ENCODE measurements at places on chromosomes 2 and 18.

- no peak for ATAC-seq
These were observed 58.7 kb downstream of the SPATS2L start for GRCh38 chr2:200365209-200365608.

GRCh38 chr18:63823516-63824219 lies 48.5 kb downstream of the SERPINB7 start:
- ATAC-seq, result no peak

GRCh38 chr2:14616342-14616741 lies 16.2 kb upstream of the LRATD1 start:
- ATAC-seq, result no peak

DNA sequence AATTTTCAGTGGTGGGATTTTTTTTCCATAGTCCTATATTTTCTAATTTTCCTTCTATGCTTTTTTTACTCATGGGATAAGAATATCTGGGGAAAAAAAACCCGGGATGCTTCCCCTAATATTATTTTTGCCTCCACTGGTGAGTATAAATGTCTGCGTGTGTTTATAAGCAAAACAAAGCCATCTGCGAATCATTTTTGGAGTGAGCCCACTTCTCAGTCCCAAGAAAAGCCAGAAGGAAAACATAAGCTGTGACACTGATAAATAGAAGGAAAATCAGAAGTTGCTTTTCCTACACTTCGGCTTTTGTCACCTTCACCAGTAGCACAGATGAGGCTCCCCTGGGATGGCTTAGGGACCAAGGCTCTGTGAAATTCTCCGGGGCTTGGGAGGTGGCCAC lies 134.7 kb upstream of the PID1 start:
- no peak for ATAC-seq

DNA sequence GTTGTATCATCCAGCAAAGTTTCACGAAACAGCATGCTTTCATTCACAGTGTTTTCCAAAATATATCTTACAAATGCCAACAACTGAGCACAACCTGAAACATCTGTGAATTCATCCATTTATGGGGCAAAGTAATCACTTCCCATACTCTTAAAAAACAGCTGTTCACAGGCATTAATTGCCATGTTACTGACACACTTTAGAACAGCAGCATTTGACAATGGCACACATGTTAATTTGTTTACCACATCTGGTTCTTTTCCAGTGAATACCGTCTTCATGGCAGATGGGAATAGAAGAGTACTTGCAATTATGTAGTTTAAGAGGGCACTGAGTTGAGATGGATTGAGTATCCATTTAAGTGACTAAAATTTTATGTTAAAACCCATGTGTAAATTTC lies 347.4 kb upstream of the LRP1B start:
- no peak for ATAC-seq

DNA sequence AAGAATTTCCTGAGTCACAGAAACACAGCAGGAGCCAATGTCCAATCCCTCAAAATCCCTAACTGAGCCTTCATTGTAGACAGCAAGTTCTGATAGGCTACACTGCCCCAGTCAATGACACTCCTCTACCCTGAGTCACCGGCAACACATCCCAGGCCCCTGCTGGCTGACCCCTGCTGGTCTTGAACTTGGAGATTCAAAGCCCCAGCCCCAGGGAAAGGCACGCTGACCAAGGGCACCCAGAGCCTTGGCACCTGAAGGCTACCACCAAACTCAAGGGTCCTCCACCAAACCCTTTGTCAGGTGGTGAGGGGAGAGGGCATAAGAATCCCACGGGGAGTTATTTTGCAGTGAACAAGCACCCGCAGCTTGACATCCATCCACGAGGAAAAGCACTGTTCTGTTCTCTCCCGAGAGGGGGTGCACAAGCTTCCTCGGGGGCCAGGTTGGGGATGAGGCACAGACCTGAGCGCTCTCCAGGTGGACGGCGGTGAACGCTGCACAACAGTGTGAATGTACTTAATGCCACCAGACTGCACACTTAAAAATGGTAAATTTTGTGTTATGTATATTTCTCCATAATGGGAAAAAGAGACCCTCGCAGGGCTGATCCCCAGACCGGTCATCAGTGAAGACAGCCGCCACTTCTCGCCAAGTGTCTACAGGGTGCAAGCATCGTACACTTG lies 46.9 kb downstream of the TFCP2L1 start:
- no peak for ATAC-seq

DNA sequence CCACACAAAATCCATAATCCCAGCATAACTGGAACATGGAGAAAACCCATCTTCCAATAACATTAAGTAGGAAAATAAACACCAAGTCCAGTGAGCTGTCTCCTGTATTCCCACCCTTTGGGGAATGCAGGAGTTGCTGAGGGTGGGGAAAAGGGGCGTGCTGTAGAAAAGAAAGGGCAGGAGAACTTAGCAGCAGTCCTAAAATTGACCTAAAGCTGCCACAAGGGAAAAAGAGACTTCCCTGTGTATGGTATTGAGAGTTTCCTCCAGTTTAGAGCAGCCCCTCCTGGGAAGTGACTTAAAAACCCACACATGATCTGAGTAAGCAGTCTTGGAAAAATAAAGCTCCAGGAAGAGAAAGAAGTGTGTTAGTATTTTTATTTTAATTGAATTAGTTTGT lies 428.8 kb downstream of the THSD7B start:
- ATAC-seq, result no peak

DNA sequence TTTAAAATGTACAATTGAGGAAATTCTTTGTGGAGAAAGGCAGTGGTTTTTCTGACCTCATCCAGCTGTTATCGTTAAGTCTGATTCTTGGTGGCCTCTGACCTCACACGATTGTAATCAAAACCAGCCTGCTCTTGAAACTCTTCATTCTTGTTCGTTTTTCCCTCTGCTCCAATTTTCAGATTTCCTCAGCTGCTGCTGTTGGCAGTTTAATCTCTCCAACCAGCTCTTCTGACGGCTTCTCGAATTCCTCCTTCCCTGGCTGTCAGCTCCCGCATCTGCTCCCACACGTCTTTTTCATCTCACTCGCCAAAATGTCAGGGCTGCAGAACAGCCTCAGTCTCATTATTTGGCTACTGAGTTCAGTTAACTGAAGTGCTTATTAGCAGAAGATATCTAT lies 136.1 kb downstream of the DCDC2C start:
- no peak for ATAC-seq

DNA sequence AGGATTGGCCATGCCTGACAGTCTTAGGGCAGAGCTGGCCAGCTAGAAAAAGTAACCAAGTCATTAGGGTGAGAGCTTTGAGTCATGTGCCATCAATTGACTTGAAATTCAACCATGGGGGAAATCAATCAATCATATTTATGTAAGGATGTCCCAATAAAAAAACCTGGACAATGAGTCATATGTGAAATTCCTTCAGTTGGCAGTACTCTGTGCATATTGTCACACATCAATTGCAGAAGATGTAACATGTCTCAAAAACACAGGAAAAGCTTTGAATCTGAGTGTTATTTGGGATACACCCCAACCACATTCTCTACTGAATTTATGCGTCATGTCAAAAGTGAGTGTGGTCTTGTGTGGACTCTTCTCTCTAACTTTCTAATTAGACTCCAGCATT lies 1004.1 kb upstream of the NRXN1 start:
- ATAC-seq, result no peak

- ATAC-seq, result no peak
These were observed 1412.0 kb upstream of the ZEB2 start for GRCh38 chr2:145931781-145932395.

GRCh38 chr18:31546476-31546875 lies 45.2 kb upstream of the TTR start:
- no peak for ATAC-seq

GRCh38 chr18:23380817-23381216 lies 72.3 kb upstream of the RIOK3 start:
- ATAC-seq, result no peak

- ATAC-seq, result no peak
These were observed 357.3 kb downstream of the ZEB2 start for GRCh38 chr2:144162652-144163051.

- ATAC-seq, result no peak
These were observed 193.9 kb upstream of the HS6ST1 start for GRCh38 chr2:128512379-128513115.

- ATAC-seq, result no peak
These were observed 148.6 kb upstream of the ZNF804A start for GRCh38 chr2:184449760-184450159.

DNA sequence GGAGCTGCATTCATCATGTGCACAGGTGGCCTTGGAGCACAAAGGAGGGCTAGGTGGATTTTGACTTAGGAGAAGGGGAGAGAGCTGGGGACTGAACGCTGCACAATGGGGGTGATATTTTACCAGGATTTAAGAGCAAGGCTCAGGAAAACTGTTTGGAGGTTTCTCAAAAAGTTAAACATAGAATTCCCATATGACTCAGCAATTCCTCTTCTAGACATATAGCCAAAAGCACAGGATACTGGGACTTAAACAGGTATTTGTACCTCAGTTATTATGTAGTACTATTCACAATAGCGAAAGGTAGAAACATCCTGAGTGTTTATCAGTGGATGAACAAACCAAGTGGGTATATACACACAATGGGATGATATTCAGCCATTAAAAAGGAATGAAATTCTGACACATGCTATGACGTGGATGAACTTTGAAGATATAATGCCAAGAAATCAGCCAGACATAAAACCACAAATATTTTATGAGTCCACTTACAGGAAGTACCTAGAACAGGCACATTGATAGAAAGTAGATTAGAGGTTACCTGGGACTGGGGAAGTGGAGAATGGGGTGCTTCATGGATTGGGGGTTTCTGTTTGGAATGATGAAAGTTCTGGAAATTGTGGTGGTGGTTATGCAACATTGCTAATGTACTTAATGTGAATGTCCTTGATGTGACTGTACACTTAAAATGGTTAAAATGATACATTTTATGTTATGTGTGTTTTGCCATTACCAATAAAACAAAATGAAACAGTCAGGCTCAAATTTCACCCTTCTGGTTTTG lies 216.9 kb downstream of the HAUS1 start:
- ATAC-seq, result no peak
